Nucleus accumbens (tissue), 56 donors: ENCODE measurements at places on chromosomes 7 and 10.

DNA sequence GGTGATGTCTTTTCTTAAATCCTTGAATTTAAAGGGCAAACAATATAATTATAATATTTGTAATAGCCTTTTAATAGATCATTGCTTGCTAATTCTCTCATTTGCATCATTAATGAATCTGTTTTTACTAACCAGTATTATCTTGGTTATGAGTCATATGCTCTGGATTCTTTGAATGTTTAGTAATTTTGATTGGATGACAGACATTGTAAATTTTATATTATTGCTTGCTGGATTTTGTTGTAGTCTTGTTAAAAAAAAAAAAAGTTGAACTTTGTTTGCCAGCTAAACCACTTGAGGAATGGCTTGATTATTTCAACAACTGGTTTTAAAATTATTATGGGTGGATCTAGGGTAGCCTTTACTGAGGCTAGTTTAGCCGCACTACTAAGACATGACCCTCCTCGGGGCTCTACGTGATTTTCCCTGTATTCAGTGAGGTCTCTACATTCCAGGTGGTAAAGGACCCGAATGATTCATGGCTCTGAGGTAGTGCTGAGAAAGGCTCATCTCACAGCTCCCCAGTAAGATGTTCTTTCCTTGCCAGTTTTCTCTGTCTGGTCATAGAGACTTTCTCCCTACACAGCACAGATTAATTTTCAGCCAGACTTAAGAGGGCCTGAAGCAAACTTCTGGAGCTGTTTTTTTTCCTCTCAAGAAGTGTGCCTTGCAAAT is 8.5 kb downstream of the C10orf90 start:
- DNase-seq = no peak

- DNase-seq = no peak
These were observed 259.3 kb downstream of the SNX13 start for GRCh38 chr7:17680943-17681351.

DNA sequence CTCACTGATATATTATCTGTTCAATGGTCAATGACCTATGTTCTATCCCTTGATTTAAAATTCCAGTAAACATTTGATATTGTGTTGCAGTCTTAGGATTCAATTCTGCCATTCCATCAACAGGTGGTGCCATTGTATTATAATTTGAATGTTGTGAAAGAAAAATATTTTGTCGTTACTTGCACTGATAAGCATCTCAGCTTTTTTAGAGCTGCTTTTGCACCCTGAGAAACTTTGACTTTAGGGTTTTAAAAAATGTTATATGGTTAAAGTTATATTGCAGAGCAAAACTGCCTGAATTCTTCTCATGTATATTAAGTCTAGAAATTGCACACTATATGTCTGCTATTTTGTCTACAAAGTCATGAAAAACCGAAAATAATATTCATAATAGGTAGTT is 18.8 kb upstream of the MINDY3 start:
- no peak for DNase-seq

GRCh38 chr10:51272555-51272954 is 198.3 kb downstream of the PRKG1 start:
- no peak for DNase-seq

GRCh38 chr7:74059681-74060588 is 23.7 kb upstream of the LIMK1 start:
- DNase-seq = no peak

DNA sequence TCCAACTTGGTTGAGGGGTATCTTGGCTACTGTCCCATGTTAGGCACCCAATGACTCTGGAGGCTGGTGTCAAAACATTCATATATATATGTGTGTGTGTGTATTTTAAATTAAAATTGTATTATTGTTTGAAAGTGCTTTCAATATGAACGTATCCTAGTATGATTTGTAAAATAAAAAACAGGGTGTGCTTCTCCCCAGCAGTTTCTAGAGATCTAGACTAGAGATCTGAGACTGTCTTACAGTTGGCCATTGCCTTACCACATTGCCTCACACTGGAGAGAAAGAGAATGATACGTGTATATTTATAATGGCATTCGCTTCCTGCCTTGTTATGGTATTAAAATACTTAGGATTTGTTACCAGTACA is 1.2 kb downstream of the BAG3 start:
- no peak for DNase-seq

DNA sequence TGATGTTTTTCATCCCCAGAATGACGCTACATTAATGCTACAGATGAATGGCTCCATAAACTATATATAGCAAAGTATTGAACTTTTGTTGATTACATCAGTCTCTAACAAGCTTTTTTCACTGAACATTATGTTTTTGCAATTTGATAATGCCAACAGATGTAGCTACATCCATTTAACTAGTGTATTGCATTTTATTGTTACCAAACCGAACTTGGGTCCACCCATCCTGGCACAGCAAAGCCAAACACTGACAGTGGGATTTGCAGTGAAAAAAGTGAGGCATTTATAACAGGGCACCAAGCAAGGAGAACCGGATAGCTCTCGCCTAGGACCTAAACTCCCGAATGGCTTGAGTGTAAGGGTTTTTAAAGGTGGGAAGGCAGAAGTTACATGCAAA is 182.8 kb upstream of the TNS3 start:
- DNase-seq = no peak

GRCh38 chr7:98346515-98347069 is 54.3 kb downstream of the BAIAP2L1 start:
- DNase-seq = no peak
